ENCODE measurements at places on chromosomes 1 and 21.

GRCh38 chr1:22168412-22168973 lies 25.6 kb upstream of the WNT4 start:
- DNase-seq, result no peak

DNA sequence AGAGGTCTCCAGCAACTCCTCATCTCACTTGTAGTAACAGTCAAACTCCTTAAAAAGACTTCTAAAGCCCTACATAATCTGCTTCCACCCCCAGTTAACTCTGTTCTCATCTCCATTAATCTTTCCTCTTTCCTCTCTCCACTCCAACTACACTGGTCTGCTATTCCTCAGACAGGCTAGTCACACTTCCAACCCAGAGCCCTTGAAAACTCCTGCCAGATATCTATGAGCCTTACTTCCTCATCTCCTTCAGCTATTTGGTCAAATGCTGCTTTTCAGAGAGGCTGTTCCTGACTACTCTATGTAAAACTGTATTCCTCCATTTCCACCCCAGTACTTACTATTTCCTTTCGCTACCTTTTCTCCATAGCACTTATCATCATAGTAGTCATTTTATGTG lies 24.4 kb downstream of the PCP4L1 start:
- no peak for DNase-seq

DNA sequence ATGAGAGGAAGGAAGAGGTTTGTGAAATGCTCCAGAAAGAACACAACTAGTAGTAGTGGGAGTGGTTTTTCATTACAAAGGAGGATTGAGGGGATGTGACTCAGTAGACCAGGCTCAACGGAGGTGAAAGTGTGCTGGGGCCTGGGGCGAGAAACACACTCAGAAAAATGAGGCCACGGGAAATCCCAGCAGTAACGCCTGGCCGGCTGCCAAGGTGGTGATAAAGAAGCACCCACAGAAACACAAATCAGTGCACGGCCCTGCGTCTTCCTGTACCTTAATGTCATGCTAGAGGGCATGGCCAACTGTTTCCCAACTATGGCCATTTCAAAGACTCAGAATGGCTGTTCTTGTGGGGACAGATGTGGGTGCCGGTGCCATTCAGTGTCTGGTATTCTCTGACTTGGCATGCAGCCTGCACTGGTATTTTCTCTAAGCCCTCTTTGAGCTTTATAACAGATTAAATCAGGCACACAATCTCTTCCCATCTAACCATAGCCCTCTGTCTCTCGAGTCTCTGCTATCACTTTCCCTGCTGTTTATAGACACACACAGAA lies 38.2 kb downstream of the URB2 start:
- peak; percentile 89 for DNase-seq

GRCh38 chr1:21857142-21857839 lies 45.2 kb downstream of the LDLRAD2 start:
- no peak for DNase-seq

DNA sequence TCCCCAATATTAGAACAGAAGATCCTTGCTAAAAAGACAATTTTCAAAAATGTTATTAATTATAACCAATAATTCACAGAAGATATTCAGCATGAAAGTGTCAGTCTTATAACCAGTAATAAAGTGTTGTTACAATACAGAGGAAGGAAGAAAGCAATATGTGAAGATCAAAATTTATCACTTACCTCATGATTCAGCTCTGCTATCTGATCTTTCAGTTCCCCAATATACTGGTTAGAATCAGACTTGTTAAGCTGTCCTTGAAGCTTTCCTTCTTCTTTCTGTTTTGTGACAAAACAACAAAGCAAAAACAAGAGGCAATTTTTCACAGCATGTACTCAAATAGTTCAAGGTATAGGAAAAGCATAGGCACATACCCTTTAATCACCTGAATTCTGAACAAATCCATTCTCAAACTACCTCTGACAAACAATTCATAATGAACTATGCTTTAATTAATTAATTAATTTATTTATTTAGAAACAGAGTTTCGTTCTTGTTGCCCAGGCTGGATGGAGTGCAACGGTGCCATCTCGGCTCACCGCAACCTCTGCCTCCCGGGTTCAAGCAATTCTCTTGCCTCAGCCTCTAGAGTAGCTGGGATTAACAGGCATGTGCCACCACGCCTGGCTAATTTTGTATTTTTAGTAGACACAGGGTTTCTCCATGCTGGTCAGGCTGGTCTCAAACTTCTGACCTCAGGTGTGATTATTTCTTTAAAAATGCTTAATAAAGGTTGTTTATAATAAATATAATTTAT lies 76.9 kb upstream of the GFI1 start:
- DNase-seq, result no peak

All from stimulated activated CD4-positive, alpha-beta T cell treated with anti-CD3 and anti-CD28 coated beads, Interleukin-12 subunit alpha, Interleukin-12 subunit beta, amount 100 ng/mL, for 48 hours (primary cell).